ENCODE measurements at places on chromosomes 6 and 20.

DNA sequence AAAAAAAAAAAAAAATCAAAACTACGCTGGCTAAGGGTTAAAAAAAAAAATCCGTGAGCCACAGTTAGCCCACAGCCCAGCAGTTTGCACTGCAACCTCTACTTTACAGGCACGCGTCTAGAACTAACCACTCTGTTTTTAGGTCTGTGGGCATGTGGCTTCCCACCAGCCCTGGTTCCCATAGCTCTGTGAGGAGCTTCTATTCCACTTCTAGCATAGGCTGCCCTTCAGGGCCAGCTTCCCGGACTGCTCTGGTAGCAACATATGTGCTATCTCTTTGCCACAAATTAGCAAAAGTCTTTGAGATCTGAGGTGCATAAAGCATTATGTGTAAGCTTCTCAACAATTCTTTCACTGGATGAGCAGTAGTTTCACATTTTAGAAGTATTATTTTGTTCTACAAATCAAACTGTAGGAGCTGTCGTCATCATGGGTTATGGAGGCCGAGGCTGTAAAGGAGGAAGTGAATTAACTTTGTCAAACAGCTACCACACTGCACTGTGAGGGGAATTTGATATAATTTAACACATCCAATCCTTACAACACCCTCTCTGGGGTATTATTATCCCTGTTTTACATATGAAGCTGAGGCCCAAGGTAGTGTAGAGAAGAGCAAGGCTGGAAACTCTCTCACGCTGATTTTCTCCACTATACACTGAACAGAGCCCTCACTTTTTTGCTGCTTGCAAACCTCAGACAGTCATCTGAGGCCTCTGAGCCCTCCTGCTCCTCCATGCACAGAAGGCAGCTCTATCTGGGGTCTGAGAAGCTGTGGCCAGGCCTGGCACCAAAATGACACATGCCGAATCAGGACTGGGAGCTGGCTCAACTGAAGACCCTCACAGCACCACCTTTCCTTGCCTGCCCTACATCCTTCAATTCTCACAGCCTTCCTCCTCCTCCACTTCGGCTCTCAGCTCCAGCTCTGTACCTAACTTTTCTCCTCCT lies 35.4 kb downstream of the MAN1A1 start:
- no peak for DNase-seq

DNA sequence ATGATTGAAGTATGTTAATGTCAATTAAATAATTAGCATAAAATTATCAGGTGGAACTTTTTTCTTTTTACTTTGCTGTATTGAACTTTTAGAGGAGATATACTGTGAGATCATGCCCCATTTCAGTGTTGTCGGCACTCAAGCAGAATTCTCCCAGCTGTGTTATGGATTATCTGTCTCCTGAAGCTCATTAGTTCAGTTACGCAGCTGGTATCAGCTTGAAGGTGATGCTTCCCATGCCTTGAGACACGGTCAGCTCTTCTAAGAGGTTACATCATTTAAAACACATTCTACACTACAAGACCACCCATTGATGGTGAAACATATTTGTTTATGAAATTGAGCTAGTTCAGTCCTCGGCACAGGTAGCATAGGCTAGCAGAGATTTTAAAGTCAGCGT lies 68.9 kb upstream of the PHACTR2 start:
- no peak for DNase-seq

- no peak for DNase-seq
These were observed 75.0 kb downstream of the SYCP2L start for GRCh38 chr6:10961837-10962236.

DNA sequence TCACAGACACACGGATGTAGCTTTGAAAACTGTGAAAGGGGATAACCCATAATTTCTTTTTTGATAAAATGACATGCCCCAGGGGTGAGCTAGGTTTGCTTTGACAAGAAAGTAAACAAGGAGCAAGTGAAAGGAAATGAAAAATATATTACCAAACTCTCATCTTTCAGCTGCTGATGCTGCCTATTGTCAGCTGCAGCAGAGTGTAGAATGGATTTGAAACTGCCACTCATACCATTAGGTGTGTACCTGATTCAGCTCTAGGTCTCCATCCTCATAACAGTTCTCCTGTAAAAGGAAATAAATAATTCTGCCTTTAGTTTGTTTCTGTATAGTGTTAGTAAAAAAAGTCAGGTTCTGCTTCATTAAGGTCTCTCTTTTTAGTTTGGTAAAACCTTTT lies 415.1 kb upstream of the MARCKS start:
- DNase-seq = no peak

- no peak for DNase-seq
These were observed 84.3 kb upstream of the RALY start for GRCh38 chr20:33909331-33909921.

DNA sequence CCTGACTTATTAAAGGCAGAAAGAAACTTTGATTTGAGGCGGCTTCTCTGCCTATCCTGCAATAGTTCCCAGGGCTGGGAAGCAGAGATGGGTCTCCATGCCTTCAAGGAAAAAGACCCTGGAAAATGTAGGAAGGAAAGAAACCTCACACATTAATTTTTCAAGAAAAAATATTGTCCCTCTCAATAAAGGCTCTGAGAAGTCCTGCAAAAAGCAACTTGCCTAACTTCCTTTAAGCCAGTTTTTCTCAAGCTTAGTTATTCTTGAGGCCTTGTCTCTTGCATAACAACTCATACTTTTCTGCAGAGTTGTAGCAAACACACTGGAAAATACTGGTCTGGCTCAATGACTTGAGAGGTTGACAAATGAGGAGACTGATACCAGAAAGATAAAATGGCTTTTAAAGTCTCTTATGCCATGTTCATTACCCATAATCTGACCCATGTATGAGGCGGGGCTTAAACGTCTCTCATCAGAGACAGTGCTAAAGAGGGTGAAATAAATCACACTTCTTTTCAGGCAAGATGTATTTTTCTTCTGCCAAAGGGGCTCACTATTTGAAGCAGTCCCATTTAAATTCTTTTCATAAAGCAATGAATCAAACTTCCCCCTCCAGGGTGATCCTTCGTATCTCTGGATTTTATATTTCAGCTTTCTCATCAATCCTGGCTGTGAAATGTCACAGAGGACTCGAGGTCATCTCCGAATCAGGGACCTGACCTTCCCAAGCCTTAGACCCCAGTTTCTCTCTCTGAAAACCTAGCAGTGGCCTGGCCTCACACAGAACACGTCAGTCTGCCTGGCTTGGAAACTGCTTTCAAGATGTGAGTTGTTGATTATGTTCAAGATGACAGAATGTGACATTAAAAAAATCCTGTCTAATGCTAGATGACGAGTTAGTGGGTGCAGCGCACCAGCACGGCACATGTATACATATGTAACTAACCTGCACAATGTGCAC lies 82.3 kb upstream of the KCNG1 start:
- no peak for DNase-seq

DNA sequence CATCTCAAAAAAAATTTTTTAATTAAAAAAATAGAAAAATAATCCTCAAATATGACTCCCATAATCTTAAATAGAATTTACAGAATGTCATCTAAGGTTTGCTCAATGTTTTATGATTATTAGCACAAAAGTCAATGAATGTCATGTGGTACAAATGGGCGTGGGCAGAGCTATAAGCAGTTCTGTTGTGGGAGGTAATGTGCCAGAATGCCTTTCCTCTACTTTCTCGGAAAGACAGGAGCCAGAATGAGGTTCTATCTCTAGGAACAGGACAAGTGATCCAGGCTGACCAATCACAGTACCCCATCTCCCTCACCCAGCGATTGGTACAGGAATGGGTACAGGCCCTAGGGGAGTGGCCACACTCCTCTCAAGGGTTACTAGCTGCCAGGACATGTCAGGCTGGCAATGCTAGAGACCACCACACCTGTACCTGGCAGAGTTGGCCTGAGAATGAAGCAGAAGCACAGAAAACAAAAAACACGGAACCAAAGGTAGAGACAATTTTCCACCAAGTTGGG lies 15.1 kb downstream of the RALGAPA2 start:
- no peak for DNase-seq

DNA sequence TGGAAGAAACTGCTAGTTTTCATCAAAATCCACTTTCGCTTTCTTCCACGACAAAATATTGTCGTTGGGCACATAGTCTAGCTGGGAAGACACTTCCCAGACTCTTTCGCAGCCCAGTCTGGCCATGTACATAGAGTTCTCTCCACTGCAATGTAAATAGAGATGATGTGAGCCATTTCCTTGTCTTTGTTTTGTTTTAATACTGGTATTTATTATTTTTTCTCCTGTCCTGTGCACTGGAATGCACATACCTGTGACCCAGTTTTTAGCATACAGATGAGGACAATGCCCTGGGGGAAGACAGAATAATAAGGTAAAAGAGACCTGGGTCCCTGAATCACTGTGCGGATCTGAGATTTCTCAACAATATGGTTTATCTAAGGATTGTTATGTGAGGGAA lies 149.5 kb upstream of the BMP5 start:
- no peak for DNase-seq

- no peak for DNase-seq
These were observed 401.1 kb downstream of the CD83 start for GRCh38 chr6:14518515-14519217.

DNA sequence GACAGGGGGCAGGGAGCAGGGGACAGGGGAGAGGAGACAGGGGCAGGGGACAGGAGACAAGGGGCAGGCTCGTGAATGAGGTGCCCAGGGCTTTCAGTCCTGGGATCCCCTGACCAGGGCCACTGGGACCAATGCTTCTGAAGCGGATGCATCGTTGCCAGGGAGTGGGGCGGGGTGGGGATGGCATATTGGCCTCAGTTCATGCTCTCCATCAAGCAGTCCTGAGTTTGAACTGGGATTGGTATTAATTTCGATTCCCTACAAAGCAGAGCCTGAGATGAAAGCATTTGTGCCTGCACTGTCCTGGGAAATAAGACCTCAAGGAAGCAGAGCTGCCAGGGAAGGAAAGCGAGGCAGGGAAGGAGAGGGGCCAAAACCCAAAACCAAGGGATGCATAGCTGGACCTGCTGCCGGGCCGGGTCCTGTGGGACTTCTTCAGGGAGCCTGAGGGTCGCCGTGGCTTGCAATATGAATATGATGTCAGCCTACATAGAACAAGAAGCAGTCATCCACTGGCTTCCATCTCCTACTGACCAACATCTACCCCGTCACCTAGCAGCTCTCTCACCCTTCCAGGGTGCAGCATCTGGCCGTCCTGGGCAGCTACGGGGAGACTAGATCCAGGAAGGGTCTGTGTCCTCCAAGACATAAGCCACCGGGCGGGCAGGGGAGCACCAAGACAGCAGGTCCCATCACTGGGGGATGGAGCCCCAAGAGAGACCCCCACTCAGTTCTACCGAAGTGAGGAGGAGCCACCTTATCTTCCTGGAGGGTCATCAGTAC lies 233.3 kb downstream of the SYNDIG1 start:
- no peak for DNase-seq

DNA sequence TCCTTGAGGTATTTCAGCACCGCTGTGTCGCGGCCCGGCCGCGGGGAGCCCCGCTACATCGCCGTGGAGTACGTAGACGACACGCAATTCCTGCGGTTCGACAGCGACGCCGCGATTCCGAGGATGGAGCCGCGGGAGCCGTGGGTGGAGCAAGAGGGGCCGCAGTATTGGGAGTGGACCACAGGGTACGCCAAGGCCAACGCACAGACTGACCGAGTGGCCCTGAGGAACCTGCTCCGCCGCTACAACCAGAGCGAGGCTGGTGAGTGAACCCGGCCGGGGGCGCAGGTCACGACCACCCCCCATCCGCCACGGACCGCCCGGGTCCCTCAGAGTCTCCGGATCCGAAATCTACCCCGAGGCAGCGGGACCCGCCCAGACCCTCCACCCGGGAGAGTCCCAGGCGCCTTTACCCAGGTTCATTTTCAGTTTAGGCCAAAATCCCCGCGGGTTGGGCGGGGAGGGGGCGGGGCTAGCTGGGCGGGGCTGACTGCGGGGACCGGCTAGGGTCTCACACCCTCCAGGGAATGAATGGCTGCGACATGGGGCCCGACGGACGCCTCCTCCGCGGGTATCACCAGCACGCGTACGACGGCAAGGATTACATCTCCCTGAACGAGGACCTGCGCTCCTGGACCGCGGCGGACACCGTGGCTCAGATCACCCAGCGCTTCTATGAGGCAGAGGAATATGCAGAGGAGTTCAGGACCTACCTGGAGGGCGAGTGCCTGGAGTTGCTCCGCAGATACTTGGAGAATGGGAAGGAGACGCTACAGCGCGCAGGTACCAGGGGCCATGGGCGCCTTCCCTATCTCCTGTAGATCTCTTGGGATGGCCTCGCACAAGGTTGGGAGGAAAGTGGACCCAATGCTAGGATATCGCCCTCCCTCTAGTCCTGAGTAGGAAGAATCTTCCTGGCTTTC lies 693 bp downstream of the HLA-F start:
- DNase-seq = peak; percentile 55

DNA sequence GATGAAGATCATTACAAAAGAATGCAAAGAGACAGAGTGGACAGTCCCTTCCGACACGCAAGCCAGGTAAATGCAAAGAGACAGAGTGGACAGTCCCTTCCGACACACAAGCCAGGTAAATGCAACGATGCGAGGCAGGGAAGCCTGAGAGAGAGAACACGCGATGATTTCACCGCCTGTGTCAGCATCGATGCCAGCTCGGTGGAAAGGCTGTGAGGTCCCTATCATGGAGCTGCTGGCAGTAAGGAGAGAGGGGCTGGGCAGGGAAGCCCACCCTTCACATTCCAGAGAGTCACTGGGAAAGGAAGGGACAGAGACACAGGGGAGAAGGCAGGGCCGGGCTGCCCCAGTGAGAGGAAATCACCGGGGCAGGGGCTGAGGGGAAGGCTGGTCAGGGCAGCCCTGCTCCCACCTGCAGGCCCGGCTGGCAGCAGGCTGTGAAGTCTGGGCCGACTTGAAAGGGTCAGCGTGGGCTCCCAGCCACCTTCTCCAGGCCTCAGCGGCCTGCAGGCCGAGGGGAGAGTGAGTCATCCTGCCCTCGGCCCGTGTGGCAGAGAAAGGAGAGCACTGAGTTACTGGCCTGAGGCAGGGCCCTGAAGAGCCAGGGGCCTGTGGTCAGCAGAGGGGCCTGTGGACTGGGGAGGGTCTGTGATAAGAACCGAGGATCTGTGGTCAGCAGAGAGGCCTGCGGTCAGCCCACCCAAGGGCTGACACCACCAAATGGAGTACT lies 80.4 kb downstream of the DACT2 start:
- DNase-seq = no peak

GRCh38 chr20:1870792-1871550 lies 24.2 kb upstream of the SIRPA start:
- DNase-seq = no peak

- no peak for DNase-seq
These were observed 684 bp downstream of the ZNFX1 start for GRCh38 chr20:49276961-49277785.

GRCh38 chr6:128754658-128755256 lies 128.2 kb upstream of the LAMA2 start:
- no peak for DNase-seq

DNA sequence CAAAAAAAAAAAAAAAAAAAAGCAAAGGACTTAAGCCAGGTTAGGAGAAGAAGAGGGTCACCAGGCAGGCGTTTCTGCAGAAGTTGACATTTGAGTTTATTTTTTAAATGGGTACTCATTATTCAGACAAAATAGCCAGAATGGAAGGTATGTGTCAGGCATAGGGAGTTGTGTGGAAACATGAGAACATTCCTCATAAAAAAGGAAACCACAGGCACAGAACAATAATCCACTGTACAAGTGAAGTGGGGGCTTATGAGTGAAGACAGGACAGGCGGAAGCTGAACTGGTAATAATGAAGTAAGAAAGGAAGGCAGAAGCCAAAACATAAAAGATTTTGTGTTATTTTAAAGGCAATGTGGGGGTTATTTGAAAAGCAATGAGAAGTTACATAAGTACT lies 104.6 kb downstream of the EPB41L2 start:
- no peak for DNase-seq
